ENCODE measurements at places on chromosomes 12 and 14.

GRCh38 chr12:46442738-46443137 is 70.2 kb upstream of the SLC38A2 start:
- no peaks in the 10 kb centered on the region for H3K36me3 ChIP-seq
- peaks cover 75% of the 10 kb centered on the region for H3K4me1 ChIP-seq
- DNase-seq: no peak
- H3K4me3 ChIP-seq: no peak overlapping the region
- H3K27me3 ChIP-seq: no peaks in the 10 kb centered on the region

DNA sequence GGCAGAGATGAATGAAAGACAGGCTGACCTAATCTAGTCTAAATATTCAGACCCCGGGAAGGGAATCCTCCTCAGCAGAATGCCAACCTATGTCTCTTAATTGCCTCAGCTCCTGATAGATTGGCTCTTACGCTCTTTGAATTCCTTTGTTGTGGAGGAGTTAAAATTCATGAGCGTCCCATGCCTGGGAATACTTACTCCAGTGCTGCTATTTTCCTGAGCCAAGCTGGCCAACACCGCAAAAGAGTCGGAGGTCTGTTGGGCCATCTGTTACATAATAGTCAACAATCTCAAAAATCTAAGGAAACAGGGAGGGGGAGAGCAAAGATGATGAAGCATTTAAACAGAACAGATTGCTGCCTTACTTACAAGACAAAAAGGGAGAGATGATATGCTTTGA is 182.8 kb downstream of the ASCL1 start:
- no peaks in the 10 kb centered on the region for H3K4me1 ChIP-seq
- no peaks in the 10 kb centered on the region for H3K27me3 ChIP-seq
- H3K4me3 ChIP-seq: no peak overlapping the region
- no peak overlapping the region for H3K27ac ChIP-seq
- H3K36me3 ChIP-seq: no peaks in the 10 kb centered on the region
- DNase-seq: no peak

DNA sequence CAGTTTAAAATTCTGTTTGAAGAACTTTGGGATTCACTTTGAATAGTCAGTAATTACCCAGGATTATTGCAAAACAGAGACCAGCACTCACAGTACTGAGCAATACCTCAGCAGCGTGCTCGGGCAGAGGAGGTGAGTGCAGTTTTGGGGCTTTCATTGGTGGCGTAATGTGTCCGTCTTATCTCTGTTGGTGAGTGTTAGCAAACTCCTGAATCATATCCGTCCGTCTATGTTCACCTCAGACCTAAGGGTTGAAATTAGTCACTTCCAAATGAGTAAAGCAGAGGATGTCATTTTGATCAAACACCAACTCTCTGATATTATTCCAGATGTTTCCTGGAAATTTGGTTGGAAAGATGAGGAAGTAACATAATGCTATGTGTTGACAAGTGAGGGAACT is 82.8 kb downstream of the BORCS5 start:
- no peaks in the 10 kb centered on the region for H3K27me3 ChIP-seq
- DNase-seq: peak; percentile 98
- H3K27ac ChIP-seq: peak overlapping the region; percentile 97
- no peak overlapping the region for H3K4me3 ChIP-seq
- H3K36me3 ChIP-seq: no peaks in the 10 kb centered on the region
- H3K4me1 ChIP-seq: peaks cover 54% of the 10 kb centered on the region

- H3K36me3 ChIP-seq: no peaks in the 10 kb centered on the region
- no peak overlapping the region for H3K27ac ChIP-seq
- H3K4me3 ChIP-seq: no peak overlapping the region
- DNase-seq: no peak
Observed at GRCh38 chr12:13724136-13724535, 257.3 kb downstream of the GRIN2B start.

DNA sequence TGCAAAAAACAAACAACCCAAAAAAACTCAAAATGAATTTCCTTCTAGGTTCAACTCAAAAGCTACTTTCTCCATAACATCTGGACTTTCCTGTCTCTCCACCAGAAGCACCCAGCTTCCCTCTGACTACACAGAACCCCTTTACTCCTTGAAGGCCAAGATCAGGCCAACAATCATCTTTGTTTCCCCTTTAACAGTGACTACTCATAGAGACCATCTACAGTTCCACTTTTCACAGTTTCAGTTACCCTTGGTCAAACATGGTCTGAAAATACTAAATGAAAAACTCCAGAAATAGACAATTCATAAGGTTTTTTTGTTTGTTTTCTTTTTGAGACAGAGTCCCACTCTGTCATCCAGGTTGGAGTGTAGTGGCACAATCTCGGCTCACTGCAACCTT is 11.8 kb downstream of the GCH1 start:
- no peak overlapping the region for H3K4me3 ChIP-seq
- no peak for DNase-seq
- H3K36me3 ChIP-seq: no peaks in the 10 kb centered on the region
- H3K27ac ChIP-seq: no peak overlapping the region
- peaks cover 6% of the 10 kb centered on the region for H3K4me1 ChIP-seq

- no peaks in the 10 kb centered on the region for H3K4me1 ChIP-seq
- H3K4me3 ChIP-seq: no peak overlapping the region
- H3K36me3 ChIP-seq: no peaks in the 10 kb centered on the region
- no peak overlapping the region for H3K27ac ChIP-seq
- no peaks in the 10 kb centered on the region for H3K27me3 ChIP-seq
Observed at GRCh38 chr14:42884100-42884499, 1277.4 kb downstream of the LRFN5 start.

Measured in endothelial cell of umbilical vein (primary cell).